ENCODE measurements at places on chromosomes 7 and 10. TPM values are rescaled to one million over a fixed set of nuclear protein-coding genes. Genes with fewer than 3 reads are reported as not detected.

- no peak for DNase-seq
Observed at GRCh38 chr10:117472872-117473271, 69.7 kb upstream of the EMX2 start.

DNA sequence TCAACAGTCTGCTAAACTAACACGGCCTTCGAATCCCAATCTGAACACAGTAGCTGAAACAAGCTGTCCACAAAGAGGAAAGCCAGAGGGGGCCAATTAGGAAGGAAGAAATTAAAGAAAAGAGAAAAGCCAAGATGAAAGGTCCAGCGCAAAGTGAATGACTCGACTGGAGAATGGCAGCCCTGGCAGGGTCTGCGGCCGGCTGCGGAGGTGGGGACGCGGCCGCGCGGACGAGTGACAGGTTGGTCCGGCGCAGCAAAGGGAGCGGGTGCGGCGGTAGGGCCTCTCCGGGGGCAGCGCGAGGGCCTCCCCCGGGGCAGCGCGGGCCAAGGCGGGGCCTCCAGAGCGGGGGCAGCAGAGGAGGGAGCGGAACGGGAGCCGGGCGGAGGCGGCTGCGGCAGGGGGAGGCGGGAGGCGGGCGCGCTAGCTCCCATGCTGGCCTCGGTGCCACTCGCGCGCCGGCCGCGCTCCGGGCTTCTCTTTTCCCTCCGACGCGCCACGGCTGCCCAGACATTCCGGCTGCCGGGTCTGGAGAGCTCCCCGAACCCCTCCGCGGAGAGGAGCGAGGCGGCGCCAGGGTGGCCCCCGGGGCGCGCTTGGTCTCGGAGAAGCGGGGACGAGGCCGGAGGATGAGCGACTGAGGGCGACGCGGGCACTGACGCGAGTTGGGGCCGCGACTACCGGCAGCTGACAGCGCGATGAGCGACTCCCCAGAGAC lies at the start of gene VWC2:
Gene VWC2 (plus strand): TSS at position 421 of the 718 bp plus-strand sequence. CDS start 1,798 bp downstream, outside the sequence.
- DNase-seq = no peak

DNA sequence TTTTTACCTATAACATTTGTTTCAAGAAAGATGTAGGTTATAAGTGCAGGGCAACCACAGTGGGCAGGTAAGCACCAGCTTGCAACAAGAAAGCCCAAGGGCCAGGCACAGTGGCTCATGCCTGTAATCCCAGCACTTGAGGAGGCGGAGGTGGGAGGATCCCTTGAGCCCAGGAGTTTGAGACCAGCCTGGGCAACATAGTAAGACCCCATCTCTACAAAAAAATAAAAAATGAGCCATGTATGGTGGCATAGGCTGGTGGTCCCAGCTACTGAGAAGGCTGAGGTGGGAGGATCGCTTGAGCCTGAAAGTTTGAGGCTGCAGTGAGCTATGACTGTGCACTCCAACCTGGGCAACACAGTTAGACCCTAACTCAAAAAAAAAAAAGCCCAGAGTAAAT lies 12.8 kb downstream of the BCL7B start:
- no peak for DNase-seq

- no peak for DNase-seq
Observed at GRCh38 chr10:4635388-4635787, 190.6 kb upstream of the AKR1E2 start.

DNA sequence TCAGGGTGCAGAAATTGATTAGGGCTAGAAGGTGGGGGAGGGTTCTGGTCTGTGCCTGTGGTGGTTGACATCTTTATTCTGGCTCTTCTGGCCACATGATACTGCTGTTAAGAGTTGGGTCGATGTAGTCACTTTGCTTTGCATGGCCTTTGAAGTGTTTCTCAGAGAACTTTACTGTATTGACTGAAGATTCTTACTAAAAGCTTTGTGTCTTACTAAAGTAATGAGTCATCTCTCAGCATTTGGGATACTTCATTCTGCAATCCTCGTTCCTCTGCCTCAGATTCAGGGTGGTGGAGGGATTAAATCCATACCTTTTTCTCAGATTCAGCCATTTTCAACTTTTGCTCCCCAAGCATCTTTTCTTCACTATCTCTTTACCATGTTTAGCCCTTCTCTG lies 38.6 kb downstream of the STEAP4 start:
- no peak for DNase-seq

DNA sequence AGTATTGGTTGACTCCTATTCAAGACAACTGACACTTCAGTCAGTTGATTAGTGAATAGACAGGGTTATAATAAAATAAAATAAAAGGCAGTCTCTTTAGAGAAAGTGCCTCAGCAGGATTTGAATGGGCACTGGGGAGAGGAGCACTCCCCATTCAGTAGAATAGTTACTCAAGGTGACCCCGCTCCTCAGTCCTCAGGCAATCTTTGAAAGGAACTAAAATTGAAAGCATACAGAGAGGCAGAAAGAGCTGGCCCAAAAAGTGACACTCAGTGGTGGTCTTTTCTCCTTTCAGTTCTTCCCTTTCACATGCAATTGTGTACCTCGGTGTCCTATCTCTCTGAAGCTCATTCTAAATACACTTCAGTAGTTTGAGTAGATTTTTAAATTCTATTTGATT lies 47.4 kb upstream of the MACC1 start:
- no peak for DNase-seq

Gene MMP21
- not detected for total RNA-seq
